ENCODE measurements at places on chromosomes 1 and 21.

DNA sequence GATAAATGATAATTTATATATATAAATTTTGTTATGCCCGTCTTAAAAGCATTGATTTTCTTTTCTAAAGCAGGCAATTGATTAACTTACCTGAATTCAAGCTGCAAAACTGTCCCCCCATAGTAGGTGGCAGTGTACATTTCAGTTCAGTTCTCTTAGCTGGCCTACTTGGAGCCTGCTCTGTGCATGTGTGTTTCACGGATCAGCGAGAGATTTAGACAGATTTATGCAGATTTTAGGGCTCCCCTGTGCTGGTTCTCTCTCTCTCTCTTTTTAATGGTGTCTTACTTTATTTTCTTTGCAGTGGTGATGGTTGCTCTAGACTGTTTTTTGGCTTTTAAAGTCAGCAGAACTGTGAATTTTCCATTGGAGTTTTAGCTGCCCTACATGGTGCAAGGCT is 30.7 kb downstream of the CLIC4 start:
- DNase-seq = no peak

DNA sequence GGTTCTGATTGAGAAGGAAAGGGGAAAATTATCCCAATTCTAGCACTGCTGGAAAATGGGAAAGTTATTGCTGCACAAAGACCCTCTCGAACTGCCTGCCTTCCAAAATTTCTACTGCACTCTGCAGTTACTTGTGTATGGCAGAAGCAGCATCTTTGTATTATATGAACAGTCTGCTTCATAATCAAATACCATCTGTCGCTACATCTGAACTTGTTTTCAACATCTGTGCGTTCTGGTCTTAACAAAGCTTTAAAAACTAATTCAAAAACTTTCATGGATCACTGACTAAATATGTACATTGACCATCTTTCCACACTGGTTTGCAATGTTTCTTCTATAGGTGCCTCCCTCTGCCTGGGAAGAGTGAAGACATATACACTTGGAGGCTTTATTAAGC is 79.2 kb downstream of the PROX1 start:
- no peak for DNase-seq

DNA sequence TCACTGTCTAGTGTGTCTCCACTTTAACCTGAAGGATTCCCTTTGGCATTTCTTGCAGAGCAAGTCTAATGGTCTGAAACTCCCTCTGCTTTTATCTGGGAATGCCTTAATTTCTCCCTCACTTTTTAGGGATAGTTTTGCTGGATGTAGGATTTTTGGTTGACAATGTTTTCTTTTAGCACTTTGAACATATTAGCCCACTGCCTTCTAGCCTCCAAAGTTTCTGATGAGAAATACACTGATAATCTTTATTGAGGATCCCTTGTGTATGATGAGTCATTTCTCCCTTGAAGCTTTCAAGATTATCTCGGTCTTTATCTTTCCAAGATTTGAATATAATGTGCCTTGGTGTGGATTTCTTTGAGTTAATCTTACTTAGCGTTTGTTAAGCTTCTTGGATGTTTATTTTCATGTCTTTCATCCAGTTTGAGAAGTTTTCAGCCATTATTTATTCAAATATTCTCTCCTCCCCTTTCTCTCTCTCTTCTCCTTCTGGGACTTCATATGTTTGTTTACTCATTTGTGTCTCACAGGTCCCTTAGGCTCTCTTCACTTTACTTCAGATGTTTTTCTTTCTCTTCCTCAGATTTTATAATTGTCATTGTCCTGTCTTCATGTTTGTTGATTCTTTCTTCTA is 53.1 kb downstream of the STYXL2 start:
- DNase-seq = no peak

- no peak for DNase-seq
These were observed 20.7 kb downstream of the PDIK1L start for GRCh38 chr1:26132128-26132833.

DNA sequence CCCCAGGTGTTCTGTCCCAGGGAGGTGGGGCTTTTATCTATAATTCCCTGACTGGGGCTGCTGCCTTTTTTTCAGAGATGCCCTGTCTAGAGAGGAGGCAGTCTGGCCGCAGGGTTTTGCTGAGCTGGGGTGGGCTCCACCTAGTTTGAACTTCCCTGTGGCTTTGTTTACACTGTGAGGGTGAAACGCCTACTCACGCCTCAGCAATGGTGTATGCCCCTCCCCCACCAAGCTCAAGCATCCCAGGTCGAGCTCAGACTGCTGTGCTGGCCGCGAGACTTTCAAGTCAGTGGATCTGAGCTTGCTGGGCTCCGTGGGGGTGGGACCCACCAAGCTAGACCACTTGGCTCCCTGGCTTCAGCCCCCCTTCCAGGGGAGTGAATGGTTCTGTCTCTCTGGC is 124.3 kb downstream of the CENPF start:
- no peak for DNase-seq

- DNase-seq = no peak
These were observed 49.5 kb downstream of the OLFML2B start for GRCh38 chr1:161973924-161974845.

GRCh38 chr1:28439320-28439719 is 66.5 kb upstream of the RCC1 start:
- peak; percentile 46 for DNase-seq

DNA sequence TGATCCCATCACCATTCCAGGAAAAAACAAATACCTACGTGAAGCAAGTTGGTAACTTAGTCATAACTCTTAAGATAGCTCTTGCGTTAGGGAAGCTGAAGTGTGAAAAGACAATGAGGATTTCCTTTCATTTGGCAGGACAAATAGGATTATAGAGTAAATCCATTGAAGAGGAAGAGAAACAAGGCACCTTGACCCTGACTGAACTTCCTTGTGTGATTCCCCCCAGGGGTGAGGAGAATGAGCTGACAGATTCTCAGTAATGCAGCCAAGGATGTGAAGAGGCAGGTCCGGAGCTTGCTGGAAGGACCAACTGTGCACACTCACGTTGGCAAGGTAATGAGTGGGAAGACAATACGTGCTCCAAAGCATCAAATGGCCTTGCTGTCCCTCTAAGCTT is 55.0 kb upstream of the HMCN1 start:
- no peak for DNase-seq

DNA sequence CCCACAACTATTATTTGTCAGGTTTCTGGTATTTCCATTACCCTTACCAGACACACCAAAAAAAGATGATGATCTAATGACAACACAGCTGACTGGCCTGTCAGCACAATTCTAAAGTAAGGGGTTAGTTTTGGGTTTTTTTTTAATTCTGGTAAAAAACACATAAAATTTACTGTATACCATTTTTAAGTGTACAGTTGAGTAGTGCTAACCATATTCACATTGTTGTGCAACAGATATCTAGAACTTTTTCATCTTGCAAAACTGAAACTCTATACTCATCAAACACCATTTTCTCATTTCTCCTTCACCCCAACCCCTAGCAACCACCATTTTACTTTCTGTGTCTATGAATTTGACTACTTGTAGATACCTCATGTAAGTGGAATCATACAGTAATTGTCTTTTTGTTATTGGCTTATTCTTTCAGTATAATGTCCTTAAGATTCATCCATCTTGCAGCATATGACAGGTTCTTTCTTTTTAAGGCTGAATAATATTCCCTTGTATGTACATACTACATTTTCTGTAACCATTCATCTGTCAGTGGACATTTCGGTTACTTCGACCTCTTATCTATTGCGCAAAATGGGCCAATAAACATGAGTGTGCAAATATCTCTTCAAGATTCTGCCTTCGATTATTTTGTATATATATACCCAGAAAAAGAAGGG is 29.8 kb downstream of the ARNT start:
- peak; percentile 39 for DNase-seq

GRCh38 chr1:61370177-61370912 is 288.0 kb downstream of the NFIA start:
- DNase-seq = no peak

- no peak for DNase-seq
These were observed 176.3 kb upstream of the ZNHIT6 start for GRCh38 chr1:85884372-85885035.

All from activated CD4-positive, alpha-beta T cell treated with anti-CD3 and anti-CD28 coated beads, Interleukin-10, Interleukin-2, amounts not matched to agents 100 ng/mL and 50 ng/mL, durations not matched to agents 16 hours and 8 hours (primary cell).